ENCODE measurements at places on chromosomes 1 and 21. TPM values are rescaled to one million over a fixed set of nuclear protein-coding genes. Genes with fewer than 3 reads are reported as not detected.

GRCh38 chr1:37940299-37940947, 6.4 kb downstream of the INPP5B start:
- no peak for DNase-seq

- no peak for DNase-seq
These were observed 1.5 kb upstream of the PROX1 start for GRCh38 chr1:213986020-213986924.

- peak; percentile 98 for DNase-seq
These were observed 25.6 kb downstream of the SLC45A1 start for GRCh38 chr1:8343464-8344001.

DNA sequence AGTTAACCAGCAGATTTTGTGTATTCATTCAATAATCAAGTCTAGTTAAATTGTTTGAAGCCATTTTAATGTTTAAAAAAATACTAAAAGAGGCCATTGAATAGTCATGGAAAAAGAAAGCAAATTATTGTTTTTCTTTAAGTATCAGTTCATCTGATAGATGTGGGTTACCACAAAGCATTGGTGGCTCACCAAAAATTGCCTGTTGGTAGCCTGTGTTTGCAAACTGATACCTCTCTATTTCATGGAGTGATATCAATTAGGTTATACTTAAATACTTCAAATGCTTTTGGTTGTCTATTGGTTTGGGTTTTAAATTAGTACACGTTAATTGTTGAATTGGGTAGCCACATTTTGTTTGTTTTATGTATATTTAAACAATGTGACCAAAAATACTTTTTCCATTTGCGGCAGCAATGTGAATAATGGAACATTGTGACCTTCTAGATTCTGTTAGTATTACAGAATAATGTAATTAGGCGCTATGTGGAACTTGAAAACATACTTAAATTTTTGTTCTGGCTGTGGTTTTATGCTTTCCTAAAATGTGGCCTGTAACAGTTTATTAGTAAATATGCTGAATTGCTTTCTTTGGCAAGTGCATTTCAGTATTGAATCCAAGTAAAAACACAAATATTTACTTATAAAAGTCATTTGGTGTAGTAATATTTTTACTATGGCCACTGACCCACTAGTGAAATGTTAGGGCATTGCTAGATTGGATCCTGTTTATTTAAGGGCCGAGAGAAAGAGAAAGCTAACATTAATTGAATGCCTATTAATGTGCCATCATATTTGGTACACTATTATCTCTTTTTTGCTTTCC, 37.1 kb upstream of the NBL1 start:
- DNase-seq: peak; percentile 8

DNA sequence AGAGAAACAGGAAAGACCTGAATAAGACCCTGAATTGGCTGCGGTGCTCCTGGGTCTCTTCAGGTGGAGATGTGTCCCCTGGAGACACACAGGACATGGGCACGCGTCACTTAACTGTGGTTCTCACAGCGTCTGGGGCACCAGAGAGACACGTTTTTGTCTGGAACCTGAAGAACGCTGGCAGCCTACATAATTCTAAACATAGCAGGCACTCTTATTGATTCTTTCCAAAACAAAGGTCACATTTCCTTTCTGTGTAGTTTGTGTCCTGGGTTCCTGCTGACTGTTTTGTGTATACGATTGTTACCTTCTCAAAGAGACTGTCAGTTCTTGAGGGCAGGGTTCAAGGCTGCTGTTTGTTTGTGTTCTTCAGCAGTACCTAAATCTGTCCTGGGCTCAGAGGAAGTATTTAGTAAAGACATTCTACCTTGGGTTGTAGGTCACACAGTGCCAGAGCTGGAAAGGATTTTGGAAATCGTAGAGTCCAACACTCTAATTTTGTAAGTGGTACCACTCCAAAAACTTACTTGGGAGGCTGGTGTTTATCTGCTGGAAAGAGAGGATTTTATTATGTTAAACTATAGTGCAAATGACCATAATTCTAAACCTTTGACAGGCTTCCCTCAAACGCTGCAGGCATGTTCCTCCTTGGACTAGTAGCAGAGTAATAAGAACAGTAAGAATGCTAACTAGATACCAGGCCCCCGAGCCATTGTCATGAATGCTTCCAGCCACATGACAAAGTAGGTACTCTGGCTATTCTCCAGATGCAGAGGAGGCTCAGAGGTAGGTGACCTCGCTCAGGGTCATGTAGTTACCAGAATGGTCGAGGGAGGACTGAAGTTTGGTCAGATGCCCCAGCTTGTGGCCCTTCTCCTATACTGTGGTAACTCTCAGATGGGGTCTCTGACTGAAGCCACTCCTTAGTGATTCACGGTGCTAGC, 164.3 kb downstream of the DHRS3 start:
- no peak for DNase-seq

- no peak for DNase-seq
These were observed 33.8 kb downstream of the RSPH1 start for GRCh38 chr21:42461881-42462877.

GRCh38 chr1:32255072-32256071, 4.3 kb downstream of the LCK start:
- DNase-seq: no peak

DNA sequence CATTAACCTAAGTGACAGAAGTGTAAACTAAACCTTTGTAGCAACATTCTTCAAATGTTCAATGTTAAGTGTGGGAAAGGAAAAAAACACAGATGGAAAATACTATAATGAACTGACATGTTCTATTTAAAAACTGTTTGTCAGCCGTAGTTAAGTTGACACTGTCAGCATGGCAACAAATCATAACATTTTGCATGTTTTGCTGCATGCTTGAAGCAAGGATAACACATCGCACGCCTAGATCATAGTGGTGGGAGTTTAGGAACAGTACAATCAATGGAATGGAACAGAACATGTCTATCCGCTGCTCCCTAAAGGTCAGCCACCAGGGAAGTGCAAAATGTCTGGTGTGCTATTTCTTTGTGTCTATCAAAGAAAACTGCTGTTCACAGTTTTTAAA, 62.5 kb upstream of the ESRRG start:
- DNase-seq: no peak

DNA sequence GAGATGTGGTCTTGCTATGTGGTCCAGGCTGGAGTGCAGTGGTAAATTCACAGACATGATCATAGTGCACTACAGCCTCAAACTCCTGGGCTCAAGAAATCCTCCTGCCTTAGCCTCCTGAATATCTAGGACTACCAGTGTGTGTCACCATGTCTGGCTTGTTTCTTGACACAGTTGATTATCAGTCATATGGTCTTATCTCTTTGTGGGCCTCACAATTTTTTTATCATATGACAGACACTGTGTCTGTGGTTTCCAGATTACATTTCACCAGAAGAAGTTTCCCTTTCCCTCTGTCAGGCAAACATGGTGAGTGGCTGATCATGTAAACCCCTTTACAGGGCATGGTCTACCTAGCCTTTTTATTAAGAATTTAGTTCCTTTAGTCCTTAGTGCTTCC, 96.1 kb downstream of the HFM1 start:
- DNase-seq: no peak

The DR1 gene
- 39.4 TPM for total RNA-seq

The PTPN14 gene
- 42.8 TPM for total RNA-seq

The MIXL1 gene
- total RNA-seq: not detected

All from IMR-90 (cell line).